ENCODE measurements at places on chromosomes 4 and X.

- DNase-seq: no peak
These were observed 41.5 kb downstream of the CD40LG start for GRCh38 chrX:136689436-136689835.

DNA sequence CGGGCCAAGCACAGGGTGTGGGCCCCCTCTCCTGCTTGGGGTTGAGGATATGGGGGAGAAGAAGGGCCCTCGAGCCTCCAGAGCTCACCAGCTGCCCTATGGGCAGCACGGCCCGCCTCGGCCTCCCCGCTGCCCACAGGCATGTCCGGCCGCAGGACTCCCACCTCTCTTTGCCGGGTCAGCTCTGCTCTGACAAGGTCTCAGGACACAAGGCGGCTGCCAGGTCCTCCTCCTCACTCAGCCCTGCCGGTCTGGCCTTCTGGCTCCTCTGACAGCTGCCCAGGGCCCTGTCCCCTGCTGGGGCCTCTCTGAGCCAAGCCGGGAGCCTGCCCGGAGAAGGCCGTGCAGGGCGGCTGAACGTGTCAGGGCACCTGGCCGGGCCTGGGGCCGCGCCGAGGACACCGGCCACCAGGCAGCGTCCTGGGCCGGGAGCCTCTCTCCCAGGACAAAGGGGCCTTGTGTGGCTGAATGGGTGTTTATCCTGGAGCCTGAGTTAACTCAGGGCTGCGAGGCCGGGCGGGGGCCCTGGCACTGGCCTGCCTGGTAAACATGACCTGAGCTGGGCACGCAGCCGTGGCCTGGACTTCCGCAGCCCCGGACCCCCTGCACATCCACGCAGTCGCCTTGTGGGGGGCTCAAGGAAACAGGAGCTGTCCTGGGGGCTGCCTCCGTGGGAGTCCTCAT is 25.7 kb downstream of the TACC3 start:
- DNase-seq: no peak

- DNase-seq: no peak
These were observed 59.5 kb downstream of the PPA2 start for GRCh38 chr4:105414316-105414715.

DNA sequence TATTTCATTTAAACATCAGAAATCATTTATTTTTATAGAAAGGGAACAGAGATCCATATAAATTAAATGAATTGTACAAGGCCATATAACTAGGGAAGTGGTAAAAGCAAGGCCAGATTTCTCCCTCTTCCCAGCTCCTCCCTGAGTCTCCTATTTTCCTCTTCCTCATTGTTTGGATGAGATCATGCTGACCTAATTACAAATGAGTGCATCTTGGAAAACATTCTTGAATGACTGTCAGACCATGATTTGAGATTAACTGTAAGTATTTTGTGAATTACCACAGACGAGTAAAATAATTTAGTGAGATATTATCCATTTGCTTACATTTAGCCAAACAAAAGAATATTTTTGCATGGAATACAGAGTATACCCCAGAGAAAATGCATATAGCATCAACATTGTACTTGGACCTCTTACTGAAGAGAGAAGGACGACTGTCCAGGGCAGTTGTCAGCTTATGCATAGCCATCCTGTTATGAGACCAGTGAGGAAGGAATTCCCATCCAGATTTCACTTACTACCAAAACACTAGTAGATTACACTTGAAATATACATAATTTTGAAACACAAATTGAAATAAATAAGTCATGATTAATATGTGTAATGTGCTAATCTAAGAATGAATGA is 47.3 kb downstream of the SLAIN2 start:
- DNase-seq: peak; percentile 1

DNA sequence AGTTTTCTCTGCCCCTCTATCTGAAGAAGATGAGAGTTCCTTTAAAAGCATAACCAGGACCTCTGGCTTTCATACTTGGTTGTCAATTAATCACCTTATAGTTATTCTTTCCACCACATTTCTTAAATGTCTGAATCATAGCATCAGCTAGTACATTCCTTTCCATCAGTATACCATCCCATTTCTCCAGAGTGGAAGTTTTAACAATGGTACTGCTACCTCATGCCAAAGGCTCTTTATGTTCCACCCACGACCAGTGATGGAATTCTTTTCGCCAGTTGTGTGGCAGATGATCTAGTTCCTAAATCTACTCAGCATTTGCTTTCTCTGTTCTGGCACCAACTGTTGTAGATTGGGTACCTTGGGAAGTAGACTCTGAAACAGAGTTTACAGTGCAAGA is 379.8 kb downstream of the ZNF674 start:
- DNase-seq: peak; percentile 25

- no peak for DNase-seq
These were observed 190.7 kb downstream of the OR13H1 start for GRCh38 chrX:131734621-131735020.

DNA sequence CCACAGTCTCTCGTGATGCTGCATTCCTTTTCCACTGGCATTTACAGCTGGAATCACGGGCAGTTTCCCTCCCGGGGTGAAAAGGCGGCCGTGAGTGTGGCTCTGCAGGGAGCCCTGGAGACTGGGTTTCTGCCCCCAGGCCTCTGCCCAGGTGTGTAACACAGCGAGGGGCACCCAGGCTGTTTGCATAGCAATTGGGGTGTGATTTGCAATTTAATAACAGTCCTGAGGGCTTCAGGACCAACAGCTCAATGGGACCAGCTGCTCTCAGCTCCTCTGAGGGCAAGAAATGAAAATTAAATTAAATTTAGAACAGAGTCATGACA is 99.0 kb upstream of the SHOX start:
- DNase-seq: no peak

GRCh38 chr4:120509222-120509621 is 413.3 kb downstream of the PRDM5 start:
- no peak for DNase-seq

DNA sequence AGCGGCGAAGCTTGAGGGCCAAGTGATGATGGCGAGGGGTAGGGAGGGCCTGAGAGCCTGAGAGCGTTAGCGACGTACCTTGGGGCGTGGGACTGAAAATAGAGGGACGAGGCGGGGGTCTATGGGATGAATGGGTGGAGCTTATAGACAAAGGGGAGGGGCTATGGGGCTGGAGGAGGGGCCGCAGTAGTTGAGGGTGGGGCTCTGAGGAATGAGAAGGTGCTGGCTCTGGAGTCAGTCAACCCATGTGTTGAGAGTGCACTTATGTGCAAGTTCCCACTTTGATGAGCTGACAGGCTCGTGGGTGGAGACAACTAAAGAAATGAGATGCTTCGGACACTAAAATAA is 488 bp downstream of the TBC1D25 start:
- DNase-seq: no peak

Data from fibroblast of skin of left biceps (primary cell).